KG1 (cell line): ENCODE measurements at places on chromosomes 4 and X.

GRCh38 chrX:24646006-24646405 lies 1.1 kb downstream of the PCYT1B start:
- DNase-seq: no peak

DNA sequence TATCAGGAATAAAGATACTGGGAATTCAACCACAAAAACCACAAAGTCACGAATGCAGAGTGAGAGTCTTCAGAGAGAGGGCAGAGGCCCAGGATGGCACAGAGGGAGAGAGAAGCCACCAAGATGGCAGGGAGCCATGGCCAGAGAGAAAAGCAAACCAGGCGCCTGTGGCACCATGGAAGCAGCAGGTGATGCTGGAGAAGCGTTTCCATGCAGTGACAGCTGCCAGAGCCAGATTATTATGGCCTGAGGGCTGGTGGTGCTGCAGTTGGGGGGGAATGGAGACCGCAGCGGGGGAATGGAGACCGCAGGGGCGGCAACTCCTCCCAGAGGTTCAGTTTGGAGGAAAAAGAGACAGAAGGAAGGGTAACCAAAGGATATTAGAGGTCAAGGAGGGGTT lies 5.8 kb downstream of the TAFAZZIN start:
- DNase-seq: no peak

- no peak for DNase-seq
Measured at GRCh38 chr4:98558471-98559169, 99.8 kb downstream of the TSPAN5 start.

DNA sequence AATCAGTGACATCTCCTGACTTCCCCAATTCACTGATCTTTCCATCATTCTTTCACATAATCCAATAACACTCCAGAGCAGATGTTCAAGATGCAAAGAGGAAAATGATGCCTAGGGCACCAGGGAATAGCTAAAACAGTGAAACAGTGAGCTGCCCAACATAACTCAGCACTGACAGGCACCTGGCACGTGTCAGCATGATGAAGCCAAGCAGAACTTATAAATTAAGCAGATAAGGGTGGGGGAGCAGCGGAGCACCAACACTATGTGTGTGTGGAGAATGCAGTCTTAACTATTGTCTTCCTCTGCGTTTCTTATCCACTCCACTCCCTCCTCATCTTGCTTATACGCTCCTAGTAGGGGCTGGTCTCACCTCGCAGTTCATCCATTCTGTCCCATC lies 89.4 kb downstream of the AMMECR1 start:
- no peak for DNase-seq

DNA sequence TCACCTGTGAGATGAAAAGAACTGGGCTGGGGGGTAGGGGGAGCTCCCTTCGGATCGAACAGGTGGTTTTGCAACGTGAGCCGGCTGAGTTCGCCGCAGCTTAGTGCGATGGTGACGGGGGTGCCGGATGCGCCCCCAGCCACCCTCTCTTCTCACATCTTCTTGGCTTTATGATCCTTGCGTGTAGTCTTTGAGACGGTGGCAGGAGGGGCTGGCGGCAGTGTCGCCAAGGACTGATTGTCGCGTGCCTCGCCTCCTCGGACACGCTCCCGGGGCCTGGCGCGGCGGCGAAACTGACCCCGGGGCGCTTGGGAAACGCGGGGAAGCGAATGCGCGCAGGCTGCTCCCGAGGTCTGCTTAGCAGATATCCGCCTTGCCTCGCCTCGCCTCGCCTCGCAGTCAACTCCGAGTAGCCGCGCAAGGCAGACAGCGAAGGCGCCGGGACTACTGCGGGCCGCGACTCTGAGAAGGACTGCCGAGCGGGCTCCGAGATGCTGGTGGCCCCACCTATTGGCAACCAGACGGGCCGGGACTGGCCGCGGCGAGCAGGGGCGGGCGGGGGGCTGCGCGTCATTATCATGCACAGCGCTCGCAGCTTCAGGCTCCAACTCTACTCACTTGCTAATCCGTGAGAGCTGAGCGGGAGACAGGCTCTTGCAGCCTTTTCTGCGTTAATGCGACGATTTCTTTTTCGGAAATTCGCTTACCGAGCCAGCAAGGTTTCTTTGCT lies 1.5 kb downstream of the GRID2 start:
- DNase-seq: no peak

GRCh38 chr4:83589279-83589678 lies 53.4 kb downstream of the GPAT3 start:
- no peak for DNase-seq

DNA sequence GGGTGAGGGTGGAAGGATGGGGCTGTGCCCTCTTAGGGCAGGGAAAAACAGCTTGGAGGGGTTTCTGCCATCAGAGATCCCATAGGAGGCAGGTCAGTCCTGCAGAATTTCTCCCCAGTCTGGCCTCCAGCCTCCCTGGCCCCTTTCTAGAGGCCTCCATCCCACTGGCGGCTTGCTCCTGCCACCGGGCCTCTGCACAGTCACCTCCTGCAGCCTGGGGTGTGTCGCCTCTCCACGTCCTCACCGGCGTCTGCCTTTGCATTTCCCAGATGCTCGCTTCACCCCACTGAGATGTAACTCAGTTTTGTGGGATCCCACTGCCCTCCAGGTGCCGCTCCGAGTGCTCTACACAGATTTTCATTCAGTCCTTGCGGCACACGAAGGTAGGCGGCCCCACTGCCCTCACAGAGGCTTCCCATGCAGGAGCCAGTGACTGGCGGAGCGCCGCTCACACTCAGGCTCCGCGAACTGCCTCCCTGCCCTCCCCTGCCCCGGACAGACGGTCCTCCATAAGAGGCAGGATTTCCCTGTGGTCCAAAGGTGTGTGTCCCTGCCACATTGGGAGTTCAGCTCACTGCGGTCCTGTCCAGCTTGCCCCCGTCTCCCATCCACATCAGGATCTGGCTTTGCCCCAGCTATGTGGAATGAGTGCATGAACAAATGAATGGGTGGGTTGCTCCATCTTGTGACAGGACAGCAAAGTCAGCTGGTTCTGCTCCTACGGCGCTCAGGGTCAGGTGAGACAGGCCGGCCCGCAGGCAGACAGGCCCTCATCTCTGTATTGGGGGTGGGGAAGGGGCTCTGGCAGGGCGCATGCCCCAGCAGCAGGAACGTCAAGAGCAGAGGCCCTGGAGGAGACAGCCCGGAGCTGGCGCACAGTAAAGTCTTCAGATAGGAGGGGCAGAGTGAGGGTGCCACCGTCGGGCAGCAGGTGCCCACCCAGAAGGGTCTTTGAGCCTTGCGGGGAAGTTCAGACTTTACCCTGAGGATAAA lies 2.7 kb upstream of the TMEM271 start:
- no peak for DNase-seq

GRCh38 chrX:44011506-44011905 lies 38.3 kb upstream of the NDP start:
- no peak for DNase-seq

DNA sequence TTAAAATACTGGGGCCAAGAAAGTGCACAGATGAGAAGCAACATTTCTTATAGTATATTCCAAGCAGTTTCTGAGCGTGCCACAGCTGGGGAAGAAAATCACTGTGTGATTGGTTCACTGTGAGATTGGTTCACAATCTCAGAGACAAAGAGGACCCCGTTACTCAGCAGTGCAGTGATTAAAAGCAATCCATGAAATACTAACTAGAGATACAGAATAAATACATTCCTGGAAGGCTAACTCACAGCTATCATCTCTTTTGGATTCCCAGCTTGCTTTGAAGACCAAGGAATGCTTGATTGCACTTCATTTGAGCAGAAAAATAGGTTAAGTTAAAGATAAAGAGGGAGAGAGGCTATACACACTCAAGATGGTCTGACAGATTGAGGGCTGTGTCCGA lies 132.1 kb upstream of the RAPGEF2 start:
- no peak for DNase-seq

- no peak for DNase-seq
Measured at GRCh38 chr4:177464026-177464425, 21.8 kb upstream of the AGA start.

GRCh38 chr4:116638592-116638991 lies 446.8 kb downstream of the TRAM1L1 start:
- no peak for DNase-seq

- DNase-seq: no peak
Measured at GRCh38 chr4:56737666-56738065, 56.6 kb upstream of the HOPX start.

DNA sequence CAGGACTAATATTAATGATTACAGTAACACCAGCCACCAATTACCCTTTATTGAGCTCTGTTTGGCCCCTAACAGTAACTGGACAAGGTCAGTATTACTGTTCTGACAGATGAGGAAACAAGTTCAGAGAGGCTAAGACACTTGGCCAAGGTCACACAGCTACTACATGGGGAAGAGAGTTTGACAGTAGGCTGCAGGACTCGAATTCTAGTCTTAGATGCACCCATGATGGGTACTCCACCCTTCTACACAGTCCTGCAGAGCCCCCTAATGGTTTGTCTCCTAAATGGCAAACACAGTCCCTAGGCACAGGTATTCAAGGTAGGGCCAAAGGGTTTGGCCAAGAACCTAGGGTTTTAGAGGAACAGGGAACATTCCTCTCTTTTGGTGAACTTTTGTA lies 93.9 kb downstream of the NSUN7 start:
- no peak for DNase-seq

GRCh38 chr4:156581282-156582063 lies 390.1 kb downstream of the PDGFC start:
- DNase-seq: no peak

GRCh38 chrX:150005027-150005426 lies 66.7 kb upstream of the EOLA2 start:
- no peak for DNase-seq

GRCh38 chr4:146927695-146928094 lies 18.0 kb downstream of the TTC29 start:
- no peak for DNase-seq

- no peak for DNase-seq
Measured at GRCh38 chr4:153290134-153290533, 54.4 kb upstream of the MND1 start.

- no peak for DNase-seq
Measured at GRCh38 chr4:186416451-186417060, 138.8 kb downstream of the MTNR1A start.

DNA sequence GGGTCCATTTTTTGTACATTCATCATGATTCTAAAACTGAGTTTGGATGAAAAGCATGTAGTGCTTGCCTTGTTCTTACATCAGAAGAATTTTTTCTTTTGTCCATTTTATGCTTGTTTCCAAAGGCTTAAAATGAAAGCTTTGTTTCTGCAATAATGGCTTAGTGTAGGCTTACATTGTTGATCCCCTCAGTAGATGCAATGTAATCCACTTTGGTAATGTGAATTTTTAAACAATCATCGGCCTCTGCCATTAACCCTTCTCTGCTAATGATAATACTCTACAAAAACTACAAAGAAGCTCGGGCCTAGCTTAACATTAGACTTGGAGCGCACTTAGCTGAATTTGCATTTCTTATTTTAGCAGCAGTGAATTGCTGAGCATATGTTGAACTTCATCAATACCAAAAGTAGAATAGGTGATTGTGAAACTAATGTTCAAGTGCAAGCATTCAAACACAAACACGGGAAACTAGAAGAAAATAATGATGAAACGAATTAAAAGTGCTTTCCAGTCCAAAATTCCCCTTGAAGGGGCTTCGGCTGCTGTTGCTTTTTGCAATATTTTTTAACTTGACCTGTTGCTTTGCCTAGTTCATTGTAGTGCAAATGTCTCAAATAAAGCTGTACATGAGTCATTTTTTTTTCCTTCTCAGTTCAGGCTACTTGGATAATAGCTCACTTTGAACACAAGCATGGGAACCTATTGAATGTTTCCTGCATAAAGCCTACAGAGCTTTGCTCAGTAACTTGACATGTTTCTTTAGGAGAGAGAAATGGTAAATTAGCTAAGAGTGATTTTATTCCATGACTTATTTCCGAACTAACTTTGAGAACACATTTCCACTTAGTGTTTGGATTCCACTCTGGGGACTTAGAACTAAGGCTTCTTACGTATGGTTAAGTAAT lies 66.5 kb downstream of the SLIT2 start:
- DNase-seq: no peak

DNA sequence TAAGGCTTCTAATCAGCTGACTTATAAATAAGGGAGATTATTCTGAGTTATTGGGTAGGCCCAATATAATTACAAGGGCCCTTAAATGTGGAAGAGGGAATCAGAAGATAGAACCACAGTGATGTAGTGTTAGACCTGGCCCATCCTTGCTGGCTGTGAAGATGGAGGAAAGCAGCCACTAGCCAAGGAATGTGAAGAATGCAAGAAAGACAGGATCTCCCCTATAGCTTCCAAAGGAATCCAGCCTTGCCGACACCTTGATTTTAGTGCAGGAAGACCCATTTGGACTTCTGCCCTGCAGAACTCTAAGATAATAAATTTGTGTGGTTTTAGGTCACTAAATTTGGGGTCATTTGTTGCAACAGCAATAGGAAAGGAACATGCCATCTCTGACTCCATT lies 150.6 kb downstream of the SPATA18 start:
- DNase-seq: no peak

DNA sequence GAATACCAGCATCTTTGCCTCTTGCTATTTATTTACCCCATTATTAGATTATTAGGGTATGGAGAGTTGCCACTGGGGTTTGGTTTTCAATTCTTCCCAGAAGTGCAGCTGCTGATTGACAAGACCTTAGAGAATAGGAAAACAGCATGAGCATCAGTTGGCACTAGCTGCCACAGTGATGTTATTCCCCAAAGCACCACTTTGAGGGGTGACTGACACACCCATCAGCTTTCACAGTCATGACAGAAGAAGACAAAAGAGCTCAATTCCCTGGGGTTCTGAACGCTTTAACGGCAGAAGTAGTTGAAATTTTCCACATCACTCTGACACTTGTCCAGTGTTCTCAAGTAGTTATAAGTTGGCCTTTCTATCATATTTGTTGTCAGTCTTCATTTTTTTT lies 55.0 kb upstream of the NR3C2 start:
- DNase-seq: no peak

DNA sequence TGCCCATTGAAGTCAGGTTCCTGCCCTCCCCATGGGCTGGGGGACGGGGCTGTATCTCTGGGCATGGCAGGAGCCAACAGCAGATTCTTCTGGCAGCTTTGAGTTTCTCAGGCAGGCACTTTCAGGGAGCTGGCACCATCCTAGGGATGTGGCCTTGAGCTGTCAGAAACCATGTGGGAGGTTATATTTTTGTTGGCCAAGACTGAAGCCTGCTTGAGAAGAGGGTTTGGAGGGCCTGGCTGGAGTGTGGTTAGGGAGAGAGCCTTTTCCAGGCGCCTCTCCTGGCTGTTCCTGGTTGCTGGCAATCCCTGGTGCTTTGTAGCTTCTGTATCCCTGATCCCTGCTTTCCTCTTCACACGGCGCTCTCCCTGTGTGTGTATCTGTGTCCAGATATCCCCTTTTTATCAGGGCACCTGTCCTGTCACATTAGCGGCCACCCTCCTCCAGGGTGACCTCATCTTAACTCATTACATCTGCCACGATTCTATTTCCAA lies 30.6 kb upstream of the SORCS2 start:
- DNase-seq: no peak
